Fibroblast of villous mesenchyme (primary cell): ENCODE measurements at places on chromosomes 1 and 21. TPM values are rescaled to one million over a fixed set of nuclear protein-coding genes. Genes with fewer than 3 reads are reported as not detected.

DNA sequence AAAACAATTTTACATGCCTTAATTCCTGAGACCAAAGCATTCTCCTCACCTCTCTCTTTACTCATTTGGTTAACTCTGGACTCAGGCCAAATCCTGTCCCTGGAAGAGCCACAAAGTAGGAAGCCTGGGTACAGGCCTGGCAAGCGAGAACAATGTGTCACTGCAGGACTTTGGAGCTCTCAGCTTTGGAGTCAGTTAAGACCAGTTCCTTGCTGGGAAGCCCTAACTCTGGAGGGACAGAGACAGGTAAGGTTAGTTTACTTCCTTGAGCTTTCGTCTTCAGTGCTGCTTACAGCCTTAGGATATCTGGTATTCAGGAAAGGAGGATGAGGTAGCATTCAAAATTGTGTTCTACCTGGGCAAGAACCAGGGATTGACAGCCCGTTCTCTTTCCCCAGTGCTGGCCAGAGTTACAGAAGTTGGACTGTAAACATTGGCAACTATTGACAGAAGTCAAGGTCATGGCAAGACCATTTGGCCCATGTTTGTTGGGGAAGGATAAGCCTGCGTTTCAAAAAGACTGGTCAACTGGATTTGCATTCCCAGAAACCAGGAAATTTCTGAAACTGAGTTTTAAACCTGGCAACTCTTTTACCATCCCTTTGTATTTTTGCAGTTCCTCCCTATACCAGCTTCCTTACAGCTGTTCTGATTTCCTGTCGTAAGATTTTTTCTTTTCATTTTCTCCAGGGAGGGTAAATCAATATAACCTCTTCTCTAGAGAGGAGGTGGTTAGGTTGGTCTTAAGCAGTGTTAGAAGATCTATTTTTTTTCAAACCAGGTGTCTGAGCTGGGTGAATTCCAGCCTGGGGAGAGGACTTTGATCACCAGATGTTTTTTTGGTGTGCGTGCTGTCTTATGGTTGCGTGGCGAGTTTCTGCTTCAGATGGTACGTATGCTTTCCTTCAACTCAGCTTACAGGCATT is at the start of gene C4BPB:
Gene C4BPB (plus strand): TSS at position 160 of the 926 bp plus-strand sequence. CDS start 672 bp downstream, at position 832.
- DNase-seq = peak; percentile 61

RBP7 gene
- total RNA-seq = 0.43 TPM in 1 of 2 replicates, not detected in the other

IGSF9 gene
- not detected in 2 replicates for total RNA-seq

GRCh38 chr1:12617511-12617900 is 504 bp downstream of the DHRS3 start:
- peak; percentile 7 for DNase-seq

DNA sequence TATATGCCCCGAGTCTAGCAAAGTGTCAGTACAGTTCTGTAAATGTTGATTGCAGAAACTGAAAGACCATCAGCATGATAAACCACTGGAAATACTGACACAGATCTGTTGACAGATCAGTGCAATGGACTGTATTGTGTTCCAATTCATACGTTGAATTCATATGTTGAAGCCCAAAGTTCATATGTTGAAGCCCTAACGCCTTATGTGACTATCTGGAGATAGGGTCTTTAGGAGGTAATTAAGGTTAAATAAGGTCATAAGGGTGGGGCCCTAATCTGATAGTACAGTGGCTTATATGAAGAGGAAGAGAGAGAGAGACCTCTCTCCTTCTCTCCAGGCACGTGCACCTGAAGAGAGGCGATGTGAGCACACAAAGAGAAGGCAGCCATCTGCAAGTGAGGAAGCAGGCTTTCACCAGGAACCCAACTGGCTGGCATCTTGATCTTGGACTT is 144.7 kb downstream of the MRPL39 start:
- DNase-seq = no peak

OR2L2 gene
- under 0.01 TPM in 1 of 2 replicates, not detected in the other for total RNA-seq
